NCI-H446 (cell line): ENCODE measurements at places on chromosomes 5 and 9.

- no peak for DNase-seq
These were observed 58.2 kb upstream of the RXRA start for GRCh38 chr9:134267881-134268724.

DNA sequence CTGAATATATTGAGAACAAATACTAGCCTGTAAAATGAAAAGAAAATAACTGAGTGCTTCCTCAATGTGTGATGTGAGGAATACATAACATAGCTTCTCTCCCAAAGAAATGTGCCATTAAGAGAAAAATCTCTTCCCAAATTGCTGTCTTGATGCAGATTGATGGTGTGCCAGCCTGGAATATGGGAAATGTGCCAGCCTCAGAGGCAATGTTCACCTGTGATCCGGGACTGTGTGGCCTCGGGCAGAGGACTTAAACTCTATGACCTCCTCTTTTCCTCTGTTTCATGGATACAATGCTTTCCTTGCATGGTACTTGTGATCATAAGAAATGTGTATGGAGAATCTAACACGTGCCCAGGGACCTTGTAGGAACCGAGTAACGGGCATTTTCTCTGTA lies 370.9 kb downstream of the DIRAS2 start:
- DNase-seq, result no peak

DNA sequence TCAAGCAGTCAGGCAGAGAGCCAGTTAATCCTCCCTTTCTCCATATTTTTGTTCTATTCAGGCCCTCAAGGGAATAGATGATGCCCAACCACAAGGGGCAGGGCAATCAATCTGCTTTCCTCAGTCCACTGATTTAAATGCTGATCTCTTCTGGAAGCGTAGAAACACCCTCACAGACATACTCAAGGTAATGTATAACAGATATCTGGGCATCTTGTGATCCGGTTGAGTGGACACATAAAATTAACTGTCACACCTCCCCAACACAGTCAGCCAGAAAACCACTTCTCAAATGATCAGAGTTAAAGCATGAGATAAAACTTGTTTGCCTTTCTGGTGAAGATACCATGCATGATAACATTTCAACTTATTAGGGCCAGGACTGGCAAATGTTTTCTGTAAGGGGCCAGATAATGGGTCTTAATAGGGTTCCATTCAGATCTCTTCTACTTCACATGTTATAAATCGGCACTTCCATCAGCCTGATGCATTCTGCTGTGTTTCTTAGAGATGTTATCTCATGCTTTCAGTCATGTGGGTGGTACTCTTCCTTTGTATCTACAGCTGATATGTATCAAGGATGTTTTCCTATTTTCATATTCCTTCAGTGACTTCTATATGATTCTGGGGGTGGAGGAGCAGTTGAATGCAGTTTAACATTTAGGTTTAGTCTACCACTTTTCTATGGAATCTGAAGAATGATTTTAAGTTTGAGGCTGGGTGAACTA lies 58.9 kb upstream of the CNTLN start:
- DNase-seq, result peak; percentile 33

GRCh38 chr5:71862087-71862486 lies 143.0 kb downstream of the CARTPT start:
- DNase-seq, result no peak

GRCh38 chr9:17291766-17292165 lies 156.9 kb downstream of the CNTLN start:
- DNase-seq, result no peak

GRCh38 chr9:121537283-121537682 lies 37.6 kb upstream of the GGTA1 start:
- DNase-seq, result no peak

DNA sequence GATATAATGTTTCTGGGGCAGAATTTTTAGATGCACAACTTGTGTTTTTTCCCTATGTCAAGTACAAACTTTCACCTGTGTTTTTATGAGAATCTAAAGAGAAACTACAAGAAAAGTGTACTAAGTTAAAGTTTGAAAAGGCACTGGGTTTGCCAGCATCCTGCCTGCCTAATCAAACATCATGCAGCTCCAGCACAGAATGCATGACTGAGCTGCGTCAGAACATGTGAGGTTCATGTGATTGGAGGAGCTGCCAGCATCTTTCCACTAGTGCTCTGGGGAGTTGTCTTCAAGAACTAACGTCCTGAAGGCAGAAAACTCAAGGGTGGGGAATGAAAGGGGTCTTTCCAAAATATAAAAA lies 46.1 kb upstream of the RIC1 start:
- DNase-seq, result peak; percentile 18

DNA sequence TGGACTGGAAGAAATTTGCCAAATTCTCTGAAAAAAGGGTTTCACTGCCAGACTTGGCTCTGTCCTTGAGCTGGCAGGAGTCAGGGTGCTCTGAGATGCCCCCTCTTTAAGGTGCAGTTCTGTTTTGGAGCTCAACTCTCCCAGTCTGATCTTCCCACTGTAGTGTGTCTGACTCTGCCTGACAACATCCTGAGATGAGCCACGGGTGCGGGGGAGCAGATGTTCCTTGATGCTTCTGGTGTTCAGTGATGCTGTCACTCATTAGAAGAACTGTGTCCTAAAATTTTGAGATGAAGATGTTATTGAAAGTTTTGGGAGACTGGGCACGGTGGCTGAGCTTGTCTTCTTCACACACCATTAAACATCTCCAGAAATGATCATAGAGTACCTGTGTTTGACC lies 78.2 kb downstream of the BASP1 start:
- DNase-seq, result peak; percentile 19

DNA sequence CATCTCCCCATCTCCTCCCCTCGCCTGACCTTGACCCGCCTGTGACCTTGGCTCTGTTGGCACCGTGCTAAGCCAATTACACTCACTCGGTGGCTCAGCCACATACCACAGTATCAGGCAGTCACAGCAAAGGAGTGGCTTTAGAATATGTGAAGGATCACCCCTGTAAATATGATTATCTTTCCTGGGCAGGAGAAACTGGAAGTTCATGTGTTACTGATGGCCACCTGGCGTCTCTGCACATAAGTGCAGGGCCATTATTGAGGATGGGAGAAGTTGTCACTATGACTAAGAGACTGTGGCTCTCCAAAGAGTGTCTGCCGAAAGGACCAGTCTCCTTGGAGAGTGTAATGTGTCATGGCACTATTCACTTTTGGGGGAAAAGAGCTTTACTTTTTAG lies 116.9 kb upstream of the S1PR3 start:
- DNase-seq, result no peak

DNA sequence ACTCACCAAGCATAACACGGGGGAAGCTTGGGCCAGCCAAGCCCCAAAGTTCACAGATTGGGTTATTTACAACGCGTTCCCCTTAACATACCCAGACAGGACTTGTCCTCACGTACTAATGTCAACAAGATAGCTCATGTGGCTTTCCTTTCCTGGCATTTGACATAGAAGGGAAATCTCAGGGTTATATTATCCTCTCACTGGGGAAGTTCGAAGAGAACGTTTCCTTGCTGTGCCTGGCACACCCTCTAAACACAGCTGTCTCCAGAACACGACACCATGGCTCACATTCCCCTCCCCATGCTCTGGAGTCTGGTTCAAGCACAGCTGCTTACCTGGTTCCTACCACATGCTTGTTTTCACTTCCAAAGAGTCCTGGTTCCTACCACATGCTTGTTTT lies 46.8 kb upstream of the OTULINL start:
- DNase-seq, result no peak

DNA sequence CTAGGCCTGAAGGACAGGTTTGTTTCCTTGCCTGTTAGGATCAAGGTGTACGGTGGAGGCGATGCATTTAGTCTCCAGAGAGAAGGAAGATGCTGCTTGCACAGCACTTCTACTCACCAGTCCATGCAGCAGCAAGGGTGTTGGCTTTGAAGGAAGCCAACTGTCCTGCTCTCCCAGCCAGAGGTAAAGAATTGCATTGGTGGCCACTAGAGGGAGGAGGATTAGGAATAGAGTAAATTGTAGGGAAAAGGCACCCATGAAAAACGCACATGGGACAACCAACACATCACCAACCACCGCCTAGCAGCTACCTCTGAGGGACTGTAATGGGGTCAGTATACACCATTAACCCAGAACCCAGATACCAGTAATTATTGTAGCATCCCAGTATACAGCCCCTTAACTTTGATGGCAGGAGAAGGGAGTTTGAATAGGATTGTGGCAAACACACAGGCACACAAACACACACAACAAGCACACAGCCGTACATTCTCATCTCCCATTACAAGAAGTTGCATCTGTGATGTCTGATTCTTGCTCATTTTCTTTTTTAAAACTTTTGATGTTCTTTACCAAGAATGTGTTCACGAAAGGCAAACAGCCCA lies 267.7 kb downstream of the ADAMTS6 start:
- DNase-seq, result peak; percentile 49

DNA sequence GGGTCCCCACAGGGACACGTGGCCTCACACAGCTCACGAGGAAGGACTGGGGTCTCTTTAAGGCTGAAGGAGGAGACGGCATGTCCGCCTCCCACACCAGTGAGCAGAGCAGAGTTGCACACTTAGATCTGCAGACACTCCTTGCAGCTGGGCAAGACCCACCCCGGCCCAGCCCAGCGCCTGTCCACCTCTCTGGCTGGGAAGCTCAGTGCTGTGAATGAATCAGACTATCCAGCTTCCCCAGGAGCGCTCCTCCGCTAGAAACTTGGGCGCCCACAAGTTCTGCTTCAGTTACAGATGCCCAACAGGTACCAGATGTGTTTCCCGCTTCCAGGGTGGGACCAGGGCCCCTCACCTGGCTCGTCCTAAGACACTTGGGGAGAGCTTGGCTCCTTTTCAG lies 78.9 kb downstream of the NSUN2 start:
- no peak for DNase-seq

- DNase-seq, result no peak
These were observed 4.6 kb upstream of the PRDM12 start for GRCh38 chr9:130659699-130660248.

- no peak for DNase-seq
These were observed 19.8 kb downstream of the GABBR2 start for GRCh38 chr9:98688710-98689495.

GRCh38 chr5:16082053-16082452 lies 97.5 kb downstream of the MARCHF11 start:
- no peak for DNase-seq

- DNase-seq, result no peak
These were observed 386.5 kb upstream of the RFX3 start for GRCh38 chr9:3912280-3912679.

DNA sequence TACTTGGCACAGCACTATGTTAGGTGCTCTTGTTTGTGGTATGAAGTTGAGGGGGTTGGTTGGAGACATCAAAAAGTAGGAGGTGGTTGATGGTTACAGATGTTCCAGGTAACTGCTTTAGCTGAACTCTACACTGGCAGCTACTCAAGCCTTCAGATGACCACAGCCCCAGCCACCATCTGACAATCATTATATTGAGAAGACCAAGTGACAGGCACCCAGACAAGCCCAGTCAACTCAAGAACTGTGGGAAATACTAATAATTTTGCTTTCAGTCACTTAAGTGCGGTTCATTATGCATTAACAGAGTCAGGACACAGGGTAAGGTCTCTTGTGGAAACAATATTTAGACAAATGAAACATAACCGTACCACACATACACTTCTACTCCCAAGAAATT lies 38.9 kb upstream of the SLIT3 start:
- DNase-seq, result no peak
